ENCODE measurements at places on chromosomes 7 and 10.
A peak's percentile ranks its signal among the peaks of the same experiment; 100 is the strongest.

- DNase-seq = peak; percentile 60
Measured at GRCh38 chr7:48168159-48168558, 3.1 kb upstream of the ABCA13 start.

DNA sequence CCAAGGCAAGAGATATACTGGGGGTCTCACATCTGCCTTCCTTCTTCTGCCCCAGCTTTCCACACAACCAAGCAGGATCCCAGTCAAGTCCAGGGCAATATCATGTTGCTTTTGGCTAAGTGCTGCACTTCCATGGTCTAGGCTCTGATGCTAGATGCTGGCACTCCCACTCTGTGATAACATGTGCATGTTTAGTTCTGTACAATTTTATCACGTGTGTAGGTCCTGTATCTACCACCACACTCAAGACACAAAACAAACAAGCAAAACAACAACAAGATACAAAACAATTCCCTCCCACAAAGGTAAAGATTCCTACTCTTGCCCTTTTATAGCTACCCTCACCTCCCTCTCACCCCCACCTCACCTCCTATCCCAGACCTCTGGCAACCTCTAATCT, 105.6 kb upstream of the HABP2 start:
- DNase-seq = no peak

- DNase-seq = no peak
Measured at GRCh38 chr7:155769701-155770100, 42.6 kb downstream of the SHH start.

- DNase-seq = no peak
Measured at GRCh38 chr7:20650782-20651181, 35.3 kb downstream of the ABCB5 start.

- no peak for DNase-seq
Measured at GRCh38 chr7:112779667-112780066, 10.5 kb downstream of the TMEM168 start.

DNA sequence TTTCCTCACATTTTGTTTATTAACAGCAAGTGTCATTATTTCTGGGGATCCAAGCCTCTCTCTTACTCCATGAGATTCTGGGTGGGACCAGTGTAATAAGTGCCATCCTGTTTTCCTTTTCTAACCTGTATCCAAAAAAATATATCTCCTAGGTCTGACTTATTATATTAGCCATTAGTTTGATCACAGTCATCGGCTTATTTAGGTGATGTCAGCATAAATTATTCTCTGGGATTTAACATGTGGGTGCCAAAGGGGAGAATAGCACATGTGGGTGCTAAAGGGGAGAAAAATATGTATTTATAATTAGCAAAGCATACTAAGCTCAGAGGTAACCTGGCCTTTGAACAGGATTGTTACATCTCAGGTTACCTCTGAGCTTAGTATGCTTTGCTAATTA, 293.8 kb upstream of the SEMA3D start:
- no peak for DNase-seq

GRCh38 chr7:8921807-8922206, 488.4 kb downstream of the NXPH1 start:
- DNase-seq = no peak

DNA sequence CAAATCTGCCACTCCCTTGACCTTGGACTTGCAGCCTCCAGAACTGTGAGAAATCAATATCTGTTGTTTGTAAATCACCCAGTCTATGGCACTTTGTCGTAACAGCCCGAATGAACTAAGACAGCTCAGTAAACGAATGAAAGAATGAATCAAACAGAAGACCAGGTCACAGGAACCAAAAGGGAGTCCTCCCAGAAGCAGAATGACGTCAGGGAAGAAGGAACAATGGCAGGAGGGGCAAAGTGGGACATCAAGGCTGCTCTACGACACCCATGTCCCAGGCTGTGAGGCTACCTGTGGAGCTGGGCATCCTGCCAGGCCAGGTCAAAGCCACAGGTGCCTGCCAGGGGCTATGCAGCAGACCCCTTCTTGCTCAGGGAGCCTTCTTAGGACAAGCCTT, 267.2 kb upstream of the PFKP start:
- DNase-seq = no peak

All from RKO (cell line).